ENCODE measurements at places on chromosomes 5 and 9.

DNA sequence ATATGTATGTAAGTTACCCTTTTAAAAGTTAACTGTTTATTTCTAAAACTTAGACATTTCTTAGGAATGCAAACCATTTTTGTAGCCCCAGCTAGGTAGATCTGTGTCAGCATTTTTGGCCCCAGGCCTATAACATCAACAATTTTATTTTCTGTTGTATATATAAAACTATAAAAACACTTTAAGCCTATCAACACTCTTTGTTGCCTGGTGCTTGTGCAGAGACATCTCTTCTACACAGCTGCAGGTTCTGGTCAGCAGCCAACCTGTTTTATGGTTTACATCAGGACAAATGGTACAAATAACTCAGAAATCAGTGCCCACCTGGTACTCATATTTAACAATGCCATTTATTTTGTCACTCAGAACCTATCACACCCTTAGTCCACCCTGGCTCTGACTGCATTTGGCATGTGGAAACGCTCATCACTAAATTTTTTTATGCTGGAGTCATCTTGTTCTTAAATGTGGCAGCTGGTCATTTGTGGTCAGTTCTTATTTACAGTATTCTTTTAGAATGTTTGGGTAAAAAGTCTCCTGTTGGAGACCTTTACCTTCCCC lies 173.4 kb downstream of the DNAH5 start:
- DNase-seq = no peak

- DNase-seq = no peak
Observed at GRCh38 chr9:26361010-26361409, 531.6 kb downstream of the CAAP1 start.

GRCh38 chr5:32936329-32936728 lies 225.2 kb downstream of the NPR3 start:
- DNase-seq = no peak

DNA sequence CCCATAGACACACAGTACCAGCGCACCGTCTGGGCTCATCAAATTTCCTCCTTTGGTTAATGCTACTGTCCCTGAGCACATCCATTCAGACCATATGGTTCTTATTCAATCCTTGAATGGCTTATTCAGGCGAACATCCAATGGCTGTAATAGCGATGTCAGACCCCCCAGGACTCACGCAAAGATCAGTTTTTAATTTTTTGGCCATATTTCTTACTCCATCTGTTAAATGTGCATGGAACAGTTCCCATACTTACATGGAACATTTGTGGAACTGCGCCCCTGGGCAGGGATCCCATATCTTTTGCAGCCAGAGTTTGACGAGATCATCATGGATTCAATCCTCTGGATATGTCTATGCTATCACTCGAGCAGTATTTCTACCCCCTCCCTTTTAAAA lies 213.2 kb downstream of the ADAMTS6 start:
- no peak for DNase-seq

GRCh38 chr9:134065612-134066419 lies 2.0 kb downstream of the BRD3 start:
- DNase-seq = no peak

All from cortex of kidney (tissue), 1 donor.